Hematopoietic multipotent progenitor cell treated with erythropoietin and hydrocortisone succinate and interleukin-3 and kit ligand, for 4 days (in vitro differentiated cells): ENCODE measurements at places on chromosomes 2 and 18.

- DNase-seq: no peak
Observed at GRCh38 chr18:80112624-80113248, 3.7 kb downstream of the ADNP2 start.

GRCh38 chr2:221610675-221611074 is 38.6 kb upstream of the EPHA4 start:
- DNase-seq: no peak

- peak; percentile 83 for DNase-seq
Observed at GRCh38 chr2:73716543-73717250, 20.4 kb downstream of the TPRKB start.

DNA sequence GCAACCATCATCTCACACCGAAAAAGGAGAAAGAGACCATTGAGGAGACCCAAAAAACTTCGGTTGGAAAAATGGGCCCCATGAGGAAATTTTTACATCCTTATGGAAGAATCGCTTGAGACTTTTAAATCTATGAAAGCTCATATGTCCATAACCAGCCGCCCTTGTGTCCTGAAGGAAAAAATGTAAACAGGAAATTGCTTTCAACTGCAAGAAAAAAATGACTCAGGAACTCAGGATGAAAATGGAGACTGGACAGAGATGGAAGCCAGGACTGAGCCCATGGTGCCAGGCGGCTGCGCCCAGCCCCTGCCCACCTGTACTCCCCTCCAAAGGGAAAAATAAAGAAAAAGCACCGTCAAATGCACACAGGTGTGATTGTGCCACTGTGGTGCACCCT is 81.5 kb upstream of the SLC66A3 start:
- no peak for DNase-seq

GRCh38 chr2:160279813-160280465 is 79.9 kb upstream of the ITGB6 start:
- peak; percentile 25 for DNase-seq

- no peak for DNase-seq
Observed at GRCh38 chr2:240338274-240338673, 97.2 kb upstream of the GPC1 start.

DNA sequence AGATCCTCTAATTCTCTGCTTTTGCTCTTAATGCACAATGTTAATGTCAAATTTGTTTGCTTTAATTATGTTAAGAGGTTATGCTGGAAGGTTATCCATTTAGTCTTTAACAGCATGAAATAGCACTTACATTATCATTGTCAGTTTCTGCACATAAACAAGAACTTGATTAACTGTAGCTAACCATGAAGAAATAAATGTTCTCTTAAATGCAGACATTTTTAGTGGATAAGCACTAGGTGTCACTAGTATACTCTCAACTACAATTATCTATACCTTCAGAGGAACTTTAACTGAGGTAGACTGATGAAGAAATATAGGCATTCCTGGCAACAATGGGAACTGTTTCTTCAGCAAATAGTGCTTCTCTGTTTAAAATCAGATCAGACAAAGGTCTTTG is 178.8 kb upstream of the CHST9 start:
- peak; percentile 6 for DNase-seq

DNA sequence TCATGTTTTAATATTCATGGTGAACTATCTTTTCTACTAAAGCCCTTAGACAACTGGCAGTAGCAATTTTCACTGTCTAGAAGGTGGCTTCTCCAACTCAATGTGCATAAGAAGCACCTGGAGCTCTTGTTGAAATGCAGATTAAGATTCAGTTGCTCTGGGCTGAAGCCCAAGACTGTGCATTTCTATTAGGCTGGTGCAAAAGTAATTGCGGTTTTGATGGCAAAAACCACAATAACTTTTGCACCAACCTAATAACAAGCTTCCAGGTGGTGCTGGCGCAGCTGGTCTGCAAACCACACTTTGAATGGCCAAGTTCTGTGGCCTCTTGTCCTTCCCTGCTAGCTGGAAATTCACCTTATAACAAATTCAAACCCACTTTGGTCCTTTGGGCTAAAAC is 26.7 kb upstream of the VPS54 start:
- no peak for DNase-seq

GRCh38 chr2:15273452-15273851 is 287.7 kb downstream of the NBAS start:
- peak; percentile 66 for DNase-seq

GRCh38 chr2:183428881-183429280 is 304.6 kb downstream of the NUP35 start:
- no peak for DNase-seq

GRCh38 chr2:172722481-172722880 is 13.2 kb upstream of the RAPGEF4 start:
- DNase-seq: no peak

- DNase-seq: no peak
Observed at GRCh38 chr2:222180619-222181018, 118.2 kb downstream of the PAX3 start.

GRCh38 chr2:239697399-239698164 is 296.8 kb upstream of the HDAC4 start:
- no peak for DNase-seq

DNA sequence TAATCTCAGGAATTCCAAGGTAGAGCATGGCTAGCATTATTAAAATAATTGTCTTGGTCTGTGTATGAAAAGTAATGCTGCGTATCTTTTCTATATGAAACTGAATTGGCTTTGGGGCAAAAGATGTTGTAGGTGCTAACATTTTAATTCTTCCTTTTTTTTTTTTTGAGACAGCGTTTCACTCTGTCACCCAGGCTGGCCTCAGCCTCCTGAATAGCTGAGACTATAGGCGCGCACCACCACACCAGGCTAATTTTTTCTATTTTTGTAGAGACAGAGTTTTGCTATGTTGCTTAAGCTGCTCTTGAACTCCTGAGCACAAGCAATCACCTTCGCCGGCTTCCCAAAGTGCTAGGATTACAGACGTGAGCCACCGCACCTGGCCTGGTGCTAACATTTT is 172.6 kb upstream of the STON1 start:
- DNase-seq: no peak

DNA sequence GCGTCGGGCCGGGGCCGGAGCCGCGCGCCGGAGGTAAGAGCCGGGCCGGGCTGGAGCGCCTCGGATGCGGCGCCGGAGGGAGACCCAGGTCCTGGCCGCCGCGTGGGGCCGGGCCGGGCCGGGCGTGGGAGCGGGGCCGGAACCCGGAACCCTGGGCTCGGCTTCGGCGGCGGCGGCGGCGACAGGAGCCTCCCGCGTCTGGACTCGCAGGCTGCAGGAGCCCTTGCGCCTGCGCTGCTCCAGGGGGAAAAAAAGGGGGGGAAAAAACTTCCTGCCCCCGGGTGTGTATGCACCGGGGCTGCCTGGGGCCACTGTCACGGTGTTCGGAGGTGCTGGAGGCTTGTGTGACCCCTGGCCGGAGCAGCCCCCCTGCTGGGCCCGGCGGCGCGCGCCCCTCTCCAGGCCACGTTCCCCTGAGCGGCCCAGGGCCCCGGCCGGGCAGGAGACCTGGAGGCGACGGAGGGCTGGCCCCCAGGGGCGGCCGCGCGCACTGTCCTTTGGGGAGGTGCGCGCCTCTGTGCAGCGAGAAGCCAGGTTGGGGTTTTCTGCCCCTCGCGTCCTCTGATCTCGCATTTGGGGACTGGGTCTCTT is 864 bp downstream of the KLHL29 start:
- no peak for DNase-seq

DNA sequence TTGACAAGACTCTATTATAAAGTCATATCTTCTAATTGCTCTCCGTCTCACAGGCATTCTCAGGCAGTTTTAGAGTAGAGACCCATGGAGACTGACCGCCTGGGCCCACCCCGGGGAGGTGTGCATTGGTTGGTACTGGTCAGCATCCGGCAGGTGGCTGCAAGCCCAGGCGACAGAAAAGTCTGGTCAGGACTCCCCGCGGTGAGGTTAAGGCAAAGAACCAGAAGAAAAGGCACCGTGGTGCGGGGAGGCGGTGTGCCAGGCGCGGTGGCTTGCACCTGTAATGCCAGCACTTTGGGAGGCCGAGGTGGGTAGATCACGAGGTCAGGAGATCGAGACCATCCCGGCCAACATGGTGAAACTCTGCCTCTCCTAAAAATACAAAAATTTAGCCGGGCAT is 32.5 kb downstream of the AMER3 start:
- DNase-seq: no peak

GRCh38 chr18:46414863-46415262 is 242.2 kb downstream of the LOXHD1 start:
- no peak for DNase-seq

DNA sequence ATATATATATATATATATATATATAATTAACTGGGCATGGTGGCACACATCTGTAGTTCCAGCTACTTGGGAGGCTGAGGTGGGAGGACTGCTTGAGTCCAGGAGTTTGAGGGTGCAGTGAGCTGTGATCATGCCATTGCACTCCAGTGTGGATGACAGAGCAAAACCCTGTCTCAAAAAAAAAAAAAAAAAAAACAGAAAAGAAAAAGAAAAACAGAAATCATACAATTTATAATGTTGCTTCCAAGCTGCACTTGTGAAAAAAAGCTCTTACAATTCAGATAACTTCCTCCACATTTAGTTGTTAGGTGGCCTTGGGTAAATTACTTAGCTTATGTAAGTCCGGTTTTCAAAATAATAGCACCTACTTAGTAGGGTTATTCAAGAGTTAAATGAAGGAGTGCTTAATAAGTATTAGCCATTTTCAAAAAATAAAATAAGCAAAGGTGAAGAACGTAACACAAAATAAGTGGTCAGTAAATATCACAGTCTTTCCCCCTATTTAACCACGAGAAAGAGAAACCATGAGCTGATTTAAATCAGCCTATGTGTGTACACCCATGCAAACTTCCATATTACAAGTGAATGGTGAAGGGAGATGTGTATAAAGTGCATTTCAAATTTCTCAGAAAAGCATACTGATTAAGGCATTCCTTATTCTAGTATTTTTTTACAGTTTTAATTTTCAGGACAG is 2.3 kb downstream of the WIPF1 start:
- peak; percentile 65 for DNase-seq

GRCh38 chr2:26144953-26145680 is 27.8 kb upstream of the GAREM2 start:
- peak; percentile 86 for DNase-seq

GRCh38 chr18:76386886-76387285 is 108.2 kb downstream of the ZNF516 start:
- no peak for DNase-seq

- no peak for DNase-seq
Observed at GRCh38 chr2:176552501-176553135, 283.4 kb downstream of the MTX2 start.

- peak; percentile 96 for DNase-seq
Observed at GRCh38 chr2:48414980-48415835, 114.7 kb upstream of the STON1 start.

- DNase-seq: no peak
Observed at GRCh38 chr2:3268705-3269029, 109.0 kb downstream of the EIPR1 start.

DNA sequence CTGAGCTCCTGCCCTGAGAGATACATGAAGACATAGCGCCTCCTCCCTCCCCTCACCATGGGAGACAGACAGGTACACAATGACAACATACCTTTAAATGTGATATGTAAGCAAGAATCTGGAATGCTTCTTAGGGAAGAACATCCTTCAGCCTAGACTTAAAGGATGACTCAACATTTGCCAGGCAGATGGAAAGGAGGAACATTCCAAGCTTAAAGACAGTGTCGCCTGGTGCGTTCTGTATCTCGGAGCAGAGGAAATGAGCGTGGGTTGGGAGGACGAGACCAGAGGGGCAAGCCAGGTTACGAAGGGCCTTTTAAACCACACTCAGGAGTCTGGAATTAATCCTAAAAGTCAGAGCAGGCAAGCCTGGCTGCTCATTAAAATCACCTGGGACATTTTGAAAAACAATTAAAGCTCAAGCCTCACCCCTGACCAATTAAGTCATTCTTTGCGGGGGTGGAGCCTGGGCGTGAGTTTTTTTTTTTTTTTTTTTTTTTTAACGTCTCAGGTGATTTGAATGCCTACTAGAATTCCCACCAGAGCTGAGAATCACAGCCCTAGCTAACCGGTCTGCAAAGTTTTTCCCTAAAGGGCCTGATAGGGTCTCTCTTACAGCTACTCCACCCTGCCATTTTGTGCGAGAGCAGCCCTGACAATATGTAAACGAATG is 131.2 kb upstream of the SEC11C start:
- no peak for DNase-seq

GRCh38 chr2:105872142-105872728 is 127.5 kb downstream of the NCK2 start:
- no peak for DNase-seq

- DNase-seq: peak; percentile 53
Observed at GRCh38 chr2:223989206-223989855, 32.1 kb downstream of the MRPL44 start.
